ENCODE measurements at places on chromosomes 12 and 14. TPM values are rescaled to one million over a fixed set of nuclear protein-coding genes. Genes with fewer than 3 reads are reported as not detected.

DNA sequence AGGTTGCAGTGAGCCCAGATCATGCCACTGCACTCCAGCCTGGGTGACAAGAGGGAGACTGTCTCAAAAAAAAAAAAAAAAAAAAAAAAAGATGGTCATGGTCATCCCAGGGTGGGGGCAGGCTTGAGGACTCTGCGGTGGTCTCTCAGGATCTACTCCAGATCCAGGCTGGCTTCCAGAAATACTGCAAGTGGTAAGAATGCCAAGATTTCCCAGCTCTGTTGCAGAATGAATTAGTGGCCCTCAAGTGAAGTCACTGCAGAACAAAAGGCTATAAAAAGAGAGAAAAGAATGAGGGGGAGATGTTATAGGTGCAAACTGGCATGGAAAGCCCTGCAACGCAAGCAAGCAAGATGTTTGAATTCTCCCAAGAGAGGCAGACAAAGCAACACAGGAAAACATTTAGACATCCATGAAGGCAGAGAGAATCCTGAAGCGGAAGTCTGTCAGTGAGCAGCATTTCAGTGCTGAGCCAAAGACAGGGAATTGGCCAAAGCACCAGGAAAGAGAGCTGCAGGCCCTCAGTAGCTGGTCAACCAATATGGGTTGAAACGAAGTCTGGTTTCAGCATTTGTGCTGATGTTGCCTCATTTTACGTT is 31.9 kb upstream of the ETFBKMT start:
- no peak for DNase-seq

DNA sequence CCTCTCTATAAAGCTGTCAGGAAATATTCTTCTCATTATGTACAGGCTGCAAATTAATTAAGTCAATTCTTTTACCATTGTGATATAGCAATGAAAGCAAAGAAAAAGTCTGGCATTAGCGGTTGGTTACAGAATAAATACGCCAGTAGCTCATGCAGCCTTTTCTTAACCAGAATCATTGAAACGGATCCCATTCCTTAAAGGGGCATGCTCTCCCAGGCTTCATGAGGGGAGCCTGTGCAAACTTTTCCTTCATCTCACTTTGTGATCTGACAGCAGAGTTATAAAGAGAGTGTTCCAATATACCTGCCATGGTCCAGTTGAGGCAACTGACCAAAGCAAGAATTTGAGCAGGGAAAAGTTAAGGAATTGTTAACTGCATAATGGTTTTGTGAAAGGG is 337.7 kb downstream of the EMP1 start:
- no peak for DNase-seq

FITM1 gene
- 1.5 TPM for total RNA-seq

DNA sequence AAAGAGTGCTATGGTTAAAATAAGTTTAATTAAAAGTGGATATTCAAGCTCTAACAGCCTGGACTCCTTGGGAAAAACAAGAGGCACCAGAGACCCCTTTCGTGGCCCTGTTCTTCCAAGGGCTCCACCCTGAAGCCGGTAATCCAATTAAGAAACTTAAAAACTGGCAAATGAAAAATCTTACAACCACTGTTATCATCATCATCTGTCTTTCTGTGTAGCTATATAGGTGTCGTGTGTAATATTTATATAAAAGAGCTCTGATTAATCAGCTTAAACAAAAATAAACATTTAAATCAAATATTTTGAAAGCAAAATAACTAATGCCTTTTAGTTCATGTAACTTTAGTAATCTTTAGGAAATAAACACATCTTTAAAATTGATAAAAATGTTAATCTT is 4.5 kb downstream of the ATF1 start:
- DNase-seq: no peak

IL31 gene
- total RNA-seq: not detected

- DNase-seq: no peak
These were observed 7.9 kb upstream of the ASIC1 start for GRCh38 chr12:50049254-50050118.

RNF10 gene
- 446 TPM for total RNA-seq

DNA sequence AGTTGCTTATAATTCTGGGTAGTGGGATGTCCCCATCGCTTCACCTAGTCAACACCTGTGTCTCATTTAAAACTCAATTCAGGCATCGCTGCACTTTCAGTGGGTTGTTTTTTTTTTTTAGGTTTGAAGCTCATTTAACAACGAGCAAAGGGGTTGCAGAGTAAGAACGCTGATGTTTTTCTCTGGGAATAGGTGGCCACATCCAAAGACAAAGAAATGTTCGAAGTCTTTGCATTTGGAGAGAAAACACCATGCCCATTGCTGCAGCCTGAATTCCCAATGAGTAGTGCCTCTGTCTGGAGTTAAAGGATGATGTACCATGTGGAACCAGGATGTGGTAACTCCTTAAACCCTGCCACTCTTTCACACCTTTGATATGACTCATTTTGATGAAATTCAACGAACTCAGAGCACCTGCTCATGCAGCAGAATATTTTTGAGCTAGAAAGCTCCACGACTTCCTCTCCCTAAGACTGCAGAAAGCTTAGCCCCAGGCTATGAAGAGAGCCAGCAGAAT is 35.1 kb upstream of the BATF start:
- no peak for DNase-seq

DNA sequence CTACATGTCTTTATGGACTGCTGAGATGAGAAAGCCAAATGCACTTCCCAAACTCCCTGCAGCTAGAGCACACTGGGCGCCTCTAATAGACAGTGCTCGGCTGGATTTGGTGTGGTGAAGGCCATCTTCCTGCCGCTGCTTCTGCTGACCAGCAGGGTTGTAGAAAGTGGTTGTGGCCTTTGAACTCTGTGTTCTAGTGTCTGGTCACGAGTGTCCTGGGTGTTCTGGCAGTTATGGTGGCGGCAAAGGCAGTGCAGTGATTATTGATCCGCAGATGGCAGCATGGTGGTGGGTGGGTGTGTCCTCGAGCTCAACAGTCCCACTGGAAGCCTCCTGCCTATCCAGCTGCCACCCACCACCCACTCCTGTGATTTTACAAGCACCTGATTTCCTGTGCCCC is 43.4 kb downstream of the SMIM41 start:
- no peak for DNase-seq

DNA sequence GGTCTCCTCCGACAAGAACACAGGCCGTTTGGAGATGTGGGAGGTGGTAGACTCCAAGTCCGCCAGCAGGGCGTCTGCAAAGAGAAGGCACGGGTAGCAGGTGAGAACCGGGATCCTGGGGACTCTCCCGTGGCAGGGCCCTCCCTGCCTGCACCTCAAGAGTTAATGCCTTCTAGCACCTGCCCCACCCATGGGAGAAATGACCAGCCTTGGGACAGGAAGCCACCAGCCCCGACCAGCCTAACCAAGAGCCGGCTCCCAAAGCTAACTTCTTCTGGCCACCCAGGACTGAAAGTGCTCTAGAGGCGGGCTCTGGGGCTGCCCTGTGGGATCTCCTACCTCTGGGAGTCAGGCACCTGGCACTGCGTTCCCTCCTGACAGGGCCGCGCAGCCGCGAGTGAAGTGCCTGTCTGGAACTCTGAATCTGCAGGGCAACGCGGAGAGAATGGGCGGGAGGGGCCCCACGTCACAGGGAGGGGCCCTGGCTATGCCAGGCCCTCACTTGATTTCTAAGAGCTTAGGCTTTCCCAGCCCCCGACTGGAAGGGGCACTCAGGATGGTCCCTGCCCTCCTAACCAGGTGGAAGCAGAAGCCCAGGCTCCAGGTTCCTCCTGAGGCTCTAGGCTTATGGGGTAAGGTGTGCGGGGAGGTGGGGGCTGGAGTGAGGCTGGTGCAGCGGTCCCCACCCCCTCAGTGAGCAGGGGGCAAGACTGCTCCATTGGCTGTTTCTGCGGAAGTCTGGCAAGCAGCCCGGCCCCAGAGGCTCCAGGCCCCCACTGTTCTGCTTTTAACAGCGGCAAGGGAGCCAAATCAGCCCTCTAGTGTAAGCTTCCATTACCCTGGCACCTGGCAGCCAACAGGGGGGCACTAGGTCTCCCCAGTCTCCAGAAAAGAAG is 23.6 kb upstream of the RPLP0 start:
- DNase-seq: no peak

DNA sequence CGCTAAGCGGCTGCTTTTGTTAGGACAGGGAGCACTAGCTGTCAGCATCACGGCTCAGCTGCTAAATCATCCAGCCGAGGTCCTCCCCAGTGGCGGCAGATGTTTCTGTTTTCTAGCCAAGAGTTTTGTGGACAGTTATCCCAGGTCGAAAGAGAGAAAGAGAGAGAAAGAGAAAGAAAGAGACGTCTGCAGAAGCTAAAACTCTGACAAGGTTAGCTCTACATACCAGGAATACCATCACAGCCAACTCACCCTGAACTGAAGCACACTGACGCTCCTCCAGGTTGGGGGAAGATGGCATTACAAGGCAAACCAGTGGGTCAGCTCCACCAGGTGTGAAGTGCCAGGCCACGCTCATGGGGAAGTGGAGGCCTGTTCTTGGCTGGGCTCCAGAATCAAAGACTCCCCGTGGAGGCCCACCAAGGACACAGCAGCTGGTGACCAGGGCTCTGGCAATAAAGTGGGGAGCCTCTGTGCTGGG is 64.9 kb upstream of the DICER1 start:
- no peak for DNase-seq

DNA sequence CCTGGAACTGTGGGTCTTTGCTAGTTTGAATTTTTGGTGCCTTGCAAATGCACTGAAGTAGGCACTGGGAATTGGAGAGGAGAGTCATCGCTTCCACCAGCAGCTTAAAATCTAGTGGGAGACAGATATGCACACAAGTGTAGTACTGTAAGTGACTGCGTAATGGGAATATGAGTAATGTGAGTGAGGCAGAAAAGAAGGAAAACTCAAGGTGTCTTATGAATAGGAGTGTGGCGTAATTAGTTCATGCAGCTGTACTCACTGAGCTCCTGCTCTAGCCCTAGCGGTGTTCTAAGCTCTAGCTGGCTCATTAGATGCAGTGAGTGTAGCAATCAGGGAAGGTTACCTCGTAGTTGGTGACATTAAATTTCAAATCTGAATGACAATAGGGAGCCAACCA is 2.8 kb downstream of the TCP11L2 start:
- no peak for DNase-seq

- DNase-seq: no peak
These were observed 195.6 kb upstream of the FLRT2 start for GRCh38 chr14:85334316-85334715.

- no peak for DNase-seq
These were observed 13.1 kb downstream of the CFAP54 start for GRCh38 chr12:96502477-96502876.

DNA sequence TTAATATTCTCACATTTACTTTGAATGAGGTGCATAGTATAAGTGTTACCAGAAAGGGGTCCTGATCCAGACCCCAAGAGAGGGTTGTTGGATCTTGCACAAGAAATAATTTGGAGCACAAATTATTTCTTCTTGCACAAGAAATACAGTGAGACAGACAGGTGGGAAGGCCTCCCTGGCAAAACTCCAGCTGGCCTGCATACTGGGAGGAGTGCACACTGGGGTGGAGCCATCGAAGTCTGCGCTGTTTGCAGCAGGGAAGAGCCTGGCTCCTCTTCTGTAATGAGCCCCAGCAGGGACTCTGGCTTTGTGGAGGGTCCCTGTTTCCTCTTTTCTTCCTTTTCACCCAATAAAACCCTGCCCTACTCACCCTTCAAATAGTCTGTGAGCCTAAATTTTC is 141.6 kb downstream of the GLT1D1 start:
- DNase-seq: no peak

SLCO1A2 gene
- not detected for total RNA-seq

MBIP gene
- total RNA-seq: 78.9 TPM

RERGL gene
- total RNA-seq: not detected

- DNase-seq: no peak
These were observed 185.1 kb upstream of the C14orf180 start for GRCh38 chr14:104394409-104394851.

DNA sequence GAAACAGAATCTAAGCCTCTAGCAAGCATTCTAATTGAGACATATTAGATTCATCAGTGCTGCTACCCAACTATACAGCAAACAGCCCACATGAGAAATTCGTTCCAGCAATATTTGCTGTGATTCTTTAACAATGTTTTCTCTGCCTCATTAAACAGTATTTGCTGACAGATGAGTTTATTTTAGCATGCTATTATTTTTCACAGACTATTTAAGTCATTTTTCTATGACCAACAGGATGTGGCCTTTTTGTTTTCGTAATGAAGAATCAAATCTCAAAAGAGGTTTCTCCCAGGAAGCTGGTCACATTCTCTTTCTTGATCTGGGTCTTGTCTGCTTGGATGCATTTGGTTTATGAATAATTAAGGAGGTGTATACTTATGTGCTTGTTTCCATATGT is 23.2 kb upstream of the SERPINA12 start:
- no peak for DNase-seq

DNA sequence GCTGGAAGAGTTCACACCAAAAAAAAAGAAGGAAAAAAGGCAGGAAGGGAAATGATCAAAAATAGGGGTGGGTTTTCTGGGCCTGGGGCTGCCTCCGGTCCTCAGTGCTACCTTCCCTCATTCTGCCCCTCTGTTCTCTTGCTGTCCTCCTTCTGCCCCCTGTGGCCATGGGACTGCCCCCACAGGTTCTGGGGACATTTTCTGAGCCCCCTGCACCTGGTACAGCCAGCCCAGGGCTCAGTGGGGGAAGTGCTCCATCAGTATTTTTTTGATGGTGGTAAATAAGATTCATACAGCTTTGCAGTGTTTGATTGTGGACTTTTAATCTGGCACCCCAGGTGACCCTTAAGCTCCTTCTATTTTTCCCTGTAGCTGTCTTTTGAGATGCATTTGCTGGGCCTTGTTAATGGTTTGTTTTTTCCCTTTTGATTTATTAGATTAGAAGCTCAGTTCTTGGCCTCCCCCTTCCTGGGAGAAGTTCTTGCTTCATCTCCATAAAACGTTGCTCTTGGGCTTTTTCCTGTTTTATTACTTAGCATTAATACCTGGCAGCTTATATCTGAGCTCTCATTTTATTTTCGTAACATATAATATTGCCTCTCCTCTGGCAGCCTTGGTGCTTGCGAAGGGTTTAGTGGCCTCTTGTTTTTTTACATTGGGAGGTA is 43.1 kb downstream of the CHST11 start:
- DNase-seq: no peak

C12orf50 gene
- not detected for total RNA-seq

ZNF410 gene
- 74.3 TPM for total RNA-seq

- no peak for DNase-seq
These were observed 6.6 kb downstream of the BEGAIN start for GRCh38 chr14:100580316-100581227.

DNA sequence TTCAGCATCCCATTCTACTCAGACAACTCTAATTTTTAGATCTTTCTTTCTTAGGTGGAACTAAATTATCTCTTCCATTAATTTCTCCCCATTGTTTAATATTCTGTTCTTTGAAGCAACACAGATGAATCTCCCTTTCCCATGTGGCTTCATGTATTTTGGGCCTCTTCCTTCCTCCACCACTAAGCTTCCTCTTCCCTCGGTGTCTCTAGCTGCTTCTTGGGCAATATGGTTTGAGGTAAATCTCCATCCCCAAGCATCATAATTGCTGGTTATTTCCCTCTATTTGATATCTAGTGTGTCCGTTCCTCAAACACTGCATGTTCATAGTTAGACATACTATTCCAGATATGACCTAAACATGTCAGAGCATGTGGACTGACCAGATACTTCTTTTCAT is 119.2 kb downstream of the PELI2 start:
- DNase-seq: no peak

HSPA2 gene
- 1.9 TPM for total RNA-seq

CABP1 gene
- not detected for total RNA-seq

FIGNL2 gene
- 1.3 TPM for total RNA-seq

ABCD2 gene
- total RNA-seq: 2.2 TPM
